ENCODE measurements at places on chromosomes 2 and 18.

DNA sequence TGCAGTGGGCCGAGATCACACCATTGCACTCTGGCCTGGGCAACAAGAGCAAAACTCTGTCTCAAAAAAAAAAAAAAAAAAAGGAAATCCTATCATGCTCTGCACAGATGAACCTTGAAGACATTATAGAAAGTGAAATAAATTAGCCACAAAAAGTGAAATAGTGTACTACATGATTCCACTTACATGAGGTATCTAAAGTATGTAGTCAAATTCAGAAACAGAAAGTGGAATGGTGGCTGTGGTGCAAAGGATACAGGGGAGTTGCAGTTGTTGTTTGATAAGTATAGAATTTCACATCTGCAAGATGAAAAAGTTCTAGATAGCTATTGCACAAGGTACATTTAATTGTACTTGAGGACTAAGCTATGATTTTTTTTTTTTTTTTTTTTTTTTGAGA is 5.2 kb downstream of the ZRANB3 start:
- no peak for DNase-seq

GRCh38 chr2:145503511-145503910 is 983.6 kb upstream of the ZEB2 start:
- DNase-seq: no peak

- no peak for DNase-seq
Observed at GRCh38 chr2:100713106-100713505, 106.8 kb upstream of the NPAS2 start.

DNA sequence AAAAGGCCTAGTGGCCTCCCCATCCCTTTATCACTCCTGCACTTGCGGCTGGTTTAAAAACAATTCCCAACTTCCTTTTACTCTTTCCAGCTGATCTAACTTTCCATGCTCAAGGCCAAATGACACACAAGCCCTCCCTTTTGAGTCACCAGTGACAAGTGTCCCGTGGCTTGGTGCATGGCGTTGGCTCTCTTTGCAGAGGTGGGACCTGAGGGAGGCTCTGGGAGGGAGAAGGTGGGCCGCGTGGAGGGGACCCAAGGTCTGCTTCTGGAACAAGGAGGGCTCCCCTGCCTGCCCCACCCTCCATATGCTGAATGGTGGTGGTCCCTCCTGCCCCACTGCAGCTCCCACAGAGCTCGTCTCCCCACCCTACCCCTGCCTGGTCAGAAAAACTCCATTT is 30.8 kb upstream of the HPCAL1 start:
- DNase-seq: no peak

DNA sequence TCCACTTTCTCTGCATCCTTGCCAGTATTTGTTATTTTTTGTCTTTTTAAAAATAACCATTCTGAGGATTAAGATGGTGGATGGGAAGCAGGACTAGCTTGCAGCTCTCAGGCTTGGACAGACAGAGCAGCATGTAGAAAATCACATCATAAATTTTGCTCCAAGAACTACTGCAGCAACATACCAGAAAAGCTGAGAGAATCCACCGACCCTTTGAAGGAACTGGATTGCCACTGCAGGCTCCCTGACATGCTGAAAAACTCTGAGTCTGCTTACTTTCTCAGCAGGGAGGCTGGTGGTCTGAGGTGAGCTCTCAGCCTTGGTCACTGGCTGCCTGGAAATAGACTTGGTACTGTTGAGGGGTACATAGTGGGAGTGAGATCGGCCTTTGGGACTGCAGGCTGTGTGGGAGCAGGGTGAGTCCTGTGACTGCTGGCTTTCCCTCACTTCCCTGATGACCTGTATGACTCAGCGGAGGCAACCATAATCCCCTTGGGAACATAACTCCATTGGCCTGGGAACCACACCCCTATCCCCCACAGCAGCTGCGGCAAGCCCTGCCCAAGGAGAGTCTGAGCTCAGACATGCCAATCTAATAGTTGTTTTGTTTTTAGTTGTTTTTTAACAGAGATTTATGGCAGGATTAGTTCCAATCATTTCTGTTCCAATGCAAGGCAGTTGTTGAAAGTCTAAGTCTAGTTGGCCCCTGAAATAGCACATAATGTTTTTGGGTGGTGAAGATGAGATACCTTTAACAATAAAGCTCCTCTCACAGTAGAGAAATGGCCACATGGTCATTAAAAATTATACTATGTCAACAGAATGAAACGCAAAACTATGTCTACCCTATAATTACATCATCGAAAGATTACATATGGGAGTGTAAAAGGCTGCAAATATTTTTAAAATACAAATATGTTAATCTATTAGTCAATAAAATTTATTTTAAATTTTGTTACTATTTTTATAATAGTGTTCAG is 414.2 kb upstream of the CHAC2 start:
- peak; percentile 81 for DNase-seq

DNA sequence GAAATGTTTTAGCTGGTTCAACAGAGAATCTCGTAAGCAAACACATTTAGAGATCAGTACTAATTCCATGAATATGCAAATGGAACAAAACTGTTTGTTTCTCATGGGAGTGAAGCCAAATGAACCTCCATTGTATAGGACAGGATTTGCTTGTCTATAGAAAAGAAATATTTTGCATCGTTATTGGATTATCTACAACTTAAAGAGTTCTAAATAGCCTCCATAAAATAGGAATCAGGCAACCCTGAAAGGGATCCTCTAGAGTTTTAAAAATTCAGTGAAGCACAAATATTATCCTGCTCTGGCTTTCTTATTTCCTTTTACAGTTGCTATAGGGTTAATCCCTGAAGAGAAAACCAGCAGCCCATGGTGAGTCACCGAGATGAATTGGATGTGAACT is 378.4 kb upstream of the NRXN1 start:
- DNase-seq: peak; percentile 8

- peak; percentile 79 for DNase-seq
Observed at GRCh38 chr2:37776487-37776886, 105.0 kb upstream of the CDC42EP3 start.

DNA sequence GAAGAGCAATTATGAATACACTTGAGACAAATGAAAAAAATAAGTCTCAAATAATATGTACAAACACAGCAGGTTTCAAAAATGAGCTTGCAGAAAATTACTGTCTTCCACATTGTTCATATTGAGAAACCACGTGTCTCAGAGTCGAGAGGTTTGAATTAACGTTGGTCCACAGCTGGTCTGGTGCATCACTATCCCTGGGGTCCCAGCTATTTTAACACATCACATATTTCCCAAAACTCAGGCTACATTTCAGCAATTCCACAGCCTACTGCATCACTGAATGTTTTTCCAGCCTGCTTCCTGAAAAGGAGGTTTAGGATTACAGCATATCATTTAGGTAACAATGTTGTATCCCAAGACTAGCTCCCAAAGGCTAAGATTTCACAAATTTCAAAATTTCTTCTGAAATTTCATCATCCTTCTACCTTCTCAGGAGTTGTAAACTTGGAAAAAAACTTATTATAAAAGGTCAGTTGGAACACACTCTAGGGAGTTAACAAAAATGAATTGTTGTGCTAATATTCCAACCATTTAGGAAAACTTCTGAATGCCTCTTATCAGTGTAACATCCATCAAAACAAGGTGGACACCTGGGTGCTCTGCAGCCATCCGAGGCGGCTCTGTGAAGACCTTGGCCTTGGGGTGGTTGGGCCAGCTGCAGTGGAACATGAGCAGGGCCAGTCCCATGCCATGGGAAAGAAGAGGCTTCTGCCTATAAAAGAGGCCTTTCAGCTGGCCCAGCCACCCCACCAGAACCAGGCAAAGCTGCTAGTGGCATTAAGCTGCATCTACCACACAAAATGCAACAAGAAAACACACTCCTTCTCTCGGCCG is 198.1 kb upstream of the RBBP8 start:
- peak; percentile 7 for DNase-seq

DNA sequence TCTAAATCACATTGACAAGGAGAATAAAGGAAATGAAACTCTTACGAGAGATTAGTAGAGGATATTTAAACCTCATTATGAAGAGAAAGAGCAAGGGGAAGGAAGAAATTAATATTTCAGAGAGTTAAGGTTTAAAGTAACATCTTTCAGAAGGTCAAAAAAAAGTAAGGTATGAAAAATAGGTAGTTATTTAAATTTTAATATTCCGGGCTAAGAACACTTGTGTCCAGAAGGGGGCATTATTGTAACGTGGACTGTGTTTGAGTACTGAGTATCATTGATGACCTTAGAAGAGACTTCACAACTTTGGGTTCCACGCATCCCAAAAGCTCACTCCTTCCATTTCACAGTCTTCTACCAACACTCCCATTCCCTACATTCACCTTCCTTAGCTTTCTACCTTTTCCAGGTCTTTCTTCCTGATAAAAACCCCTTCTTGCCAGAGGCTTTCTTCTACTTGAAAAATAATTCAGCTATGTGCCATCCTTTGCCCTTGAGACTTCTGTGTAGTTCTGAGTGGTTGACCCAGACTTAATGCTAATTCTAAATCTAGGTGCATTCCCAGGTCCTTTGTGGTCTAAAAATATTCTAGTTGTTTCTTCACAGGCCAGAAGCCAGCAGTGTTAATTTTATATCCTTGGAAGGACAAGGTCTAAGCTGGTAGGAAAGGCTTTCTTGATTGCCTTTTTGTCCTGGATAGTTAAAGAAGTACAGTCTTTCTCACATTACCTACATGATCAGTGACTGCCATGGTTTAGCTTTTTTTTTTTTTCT is 16.5 kb downstream of the DYNC1I2 start:
- DNase-seq: peak; percentile 29

GRCh38 chr2:108580050-108580449 is 45.8 kb downstream of the LIMS1 start:
- no peak for DNase-seq

GRCh38 chr18:48201337-48202005 is 207.7 kb downstream of the ZBTB7C start:
- no peak for DNase-seq

GRCh38 chr2:166628478-166629136 is 134.6 kb upstream of the SCN7A start:
- DNase-seq: no peak

DNA sequence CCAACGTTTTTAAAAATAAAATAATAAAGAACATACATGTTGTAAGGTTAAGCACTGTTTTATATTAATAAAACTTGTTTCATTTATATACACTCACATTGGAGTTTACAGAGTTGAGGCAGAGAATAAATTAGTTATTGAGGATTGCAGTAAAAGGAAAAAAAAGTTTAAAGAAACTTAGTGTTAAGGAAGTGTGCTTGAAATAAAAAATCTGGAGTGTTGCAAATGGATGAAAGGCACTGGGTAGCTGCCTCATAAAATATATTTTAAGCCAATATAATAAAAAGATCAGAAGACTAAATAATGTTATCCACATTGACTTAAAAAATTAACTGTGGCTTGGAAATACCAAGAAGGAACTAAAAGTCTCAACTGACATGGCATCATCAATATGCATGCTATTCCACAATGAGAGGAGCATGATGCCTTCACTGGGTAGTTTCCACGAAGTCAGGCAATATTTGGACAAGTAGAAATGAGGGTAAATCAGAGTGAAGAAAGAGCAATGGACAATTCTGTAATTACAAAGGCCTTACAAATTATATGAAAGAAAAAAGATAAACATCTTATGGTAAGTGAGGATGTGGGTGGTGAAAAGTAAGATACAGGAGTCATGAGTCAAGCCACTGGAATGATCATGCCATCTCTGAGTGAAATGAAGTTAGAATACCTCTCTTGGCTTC is 2.5 kb downstream of the GALNT3 start:
- DNase-seq: peak; percentile 58

- DNase-seq: peak; percentile 45
Observed at GRCh38 chr18:6885992-6886796, 156.7 kb downstream of the ARHGAP28 start.

DNA sequence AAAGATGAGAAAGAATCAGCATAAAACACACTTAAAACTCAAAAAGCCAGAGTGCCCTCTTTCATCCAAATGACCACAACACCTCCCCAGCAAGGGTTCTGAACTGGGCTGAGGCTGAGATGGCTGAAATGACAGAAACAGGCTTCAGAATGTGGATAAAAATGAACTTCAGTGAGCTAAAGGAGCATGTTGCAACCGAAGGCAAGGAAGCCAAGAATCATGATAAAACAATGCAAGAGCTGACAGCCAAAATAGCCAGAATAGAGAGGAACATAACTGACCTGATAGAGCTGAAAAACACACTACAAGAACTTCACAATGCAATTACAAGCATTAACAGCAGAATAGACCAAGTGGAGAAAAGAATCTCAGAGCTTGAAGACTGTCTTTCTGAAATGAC is 12.2 kb upstream of the PSMA8 start:
- no peak for DNase-seq

GRCh38 chr2:178452870-178453269 is 1.7 kb downstream of the PJVK start:
- no peak for DNase-seq

DNA sequence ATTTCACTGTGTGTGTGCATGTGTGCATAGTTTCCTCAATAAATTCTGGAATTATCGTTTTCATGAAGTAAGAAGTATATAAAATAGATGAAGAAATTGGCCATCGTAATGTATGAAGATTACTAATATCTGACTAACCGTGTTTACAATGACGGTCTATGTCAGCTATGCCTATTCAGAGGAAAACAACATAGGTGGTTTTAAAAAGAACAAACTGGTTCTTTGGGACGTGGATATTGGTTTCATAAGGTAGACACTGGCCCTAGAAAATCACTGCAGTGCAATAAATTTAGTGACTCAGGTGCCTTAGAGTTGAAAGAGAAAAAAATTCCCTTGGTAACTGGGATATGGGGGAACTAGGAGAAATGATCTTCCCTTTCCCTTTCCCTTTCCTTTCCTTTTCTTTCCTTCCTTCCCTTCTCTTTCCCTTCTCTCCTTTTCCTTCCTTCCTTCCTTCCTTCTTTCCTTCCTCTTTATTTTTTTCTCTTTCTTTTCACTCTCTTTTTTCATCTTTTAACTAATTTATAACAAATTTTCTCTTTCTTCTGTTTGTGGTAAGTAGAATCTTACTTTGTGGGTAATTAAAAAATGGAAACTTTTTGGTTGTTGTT is 36.4 kb downstream of the MAP2 start:
- DNase-seq: no peak
